MM.1S (cell line): ENCODE measurements at places on chromosomes 6 and 20.

GRCh38 chr6:3961581-3962215 lies 112.5 kb downstream of the FAM50B start:
- no peaks in the 10 kb centered on the region for H3K27me3 ChIP-seq
- H3K4me3 ChIP-seq: no peak overlapping the region
- H3K36me3 ChIP-seq: no peaks in the 10 kb centered on the region
- H3K27ac ChIP-seq: no peak overlapping the region

DNA sequence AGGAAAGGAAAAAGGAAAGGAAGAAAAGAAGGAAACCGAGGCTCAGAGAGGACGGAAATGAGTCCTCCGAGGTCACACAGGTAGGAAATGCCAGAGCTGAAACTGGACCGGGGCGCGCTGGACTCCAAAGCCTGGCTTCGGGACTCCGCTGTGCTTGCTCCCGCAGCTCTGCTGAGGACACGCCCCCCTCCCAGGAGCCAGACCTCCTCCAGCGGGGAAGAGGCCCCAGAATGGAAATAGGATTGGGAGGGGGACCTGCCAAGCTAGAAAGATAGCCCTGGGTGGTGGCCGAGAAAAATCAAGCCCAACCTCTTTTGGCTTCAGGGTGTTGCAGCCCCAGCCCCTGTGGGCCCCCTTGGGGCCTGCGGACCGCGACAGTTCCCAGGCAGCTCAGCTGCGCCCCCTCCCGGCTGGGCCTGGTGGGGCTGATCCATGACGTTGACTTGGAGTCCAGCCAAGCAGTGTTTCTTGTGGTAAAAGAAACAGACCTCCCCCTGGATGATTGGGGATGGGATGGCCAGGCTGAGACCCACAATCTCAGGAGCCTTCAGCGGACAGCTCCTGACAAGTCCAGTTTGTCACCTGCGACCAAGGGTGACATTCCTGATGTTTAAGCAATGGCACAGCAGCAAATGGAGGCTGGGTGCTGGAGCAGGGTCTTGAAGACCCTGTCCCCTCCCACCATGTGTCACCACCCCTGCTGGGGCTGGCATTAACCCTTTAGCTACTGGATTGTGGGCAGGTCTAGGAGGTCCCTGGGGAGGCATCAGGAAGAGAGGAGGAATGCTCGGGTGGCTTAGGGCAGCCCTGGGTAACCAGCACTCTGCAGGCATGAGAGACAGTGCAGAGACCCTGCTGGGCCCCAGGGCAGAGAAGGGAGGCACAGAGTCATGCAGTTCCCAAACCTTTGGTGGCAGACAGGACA lies 55.4 kb downstream of the RIPOR3 start:
- H3K4me3 ChIP-seq: no peak overlapping the region
- H3K27ac ChIP-seq: no peak overlapping the region
- peak; percentile 48 for DNase-seq
- H3K36me3 ChIP-seq: no peaks in the 10 kb centered on the region
- H3K4me1 ChIP-seq: no peaks in the 10 kb centered on the region

GRCh38 chr6:110625883-110626282 lies 149.5 kb upstream of the SLC22A16 start:
- no peak overlapping the region for H3K27ac ChIP-seq
- no peak overlapping the region for H3K4me3 ChIP-seq
- H3K27me3 ChIP-seq: no peaks in the 10 kb centered on the region
- DNase-seq: no peak
- H3K4me1 ChIP-seq: no peaks in the 10 kb centered on the region

- no peaks in the 10 kb centered on the region for H3K4me1 ChIP-seq
- H3K27me3 ChIP-seq: no peaks in the 10 kb centered on the region; the same call in 1 of the 2 replicates
- no peak for DNase-seq
- H3K4me3 ChIP-seq: no peak overlapping the region
- no peak overlapping the region for H3K27ac ChIP-seq
Observed at GRCh38 chr6:150639823-150640331, 40.2 kb downstream of the PLEKHG1 start.

- no peak for DNase-seq
- peaks cover 6% of the 10 kb centered on the region; the same call in 1 of the 2 replicates for H3K4me1 ChIP-seq
- no peak overlapping the region for H3K4me3 ChIP-seq
- H3K36me3 ChIP-seq: no peaks in the 10 kb centered on the region
Observed at GRCh38 chr6:90941885-90942284, 355.0 kb upstream of the MAP3K7 start.

DNA sequence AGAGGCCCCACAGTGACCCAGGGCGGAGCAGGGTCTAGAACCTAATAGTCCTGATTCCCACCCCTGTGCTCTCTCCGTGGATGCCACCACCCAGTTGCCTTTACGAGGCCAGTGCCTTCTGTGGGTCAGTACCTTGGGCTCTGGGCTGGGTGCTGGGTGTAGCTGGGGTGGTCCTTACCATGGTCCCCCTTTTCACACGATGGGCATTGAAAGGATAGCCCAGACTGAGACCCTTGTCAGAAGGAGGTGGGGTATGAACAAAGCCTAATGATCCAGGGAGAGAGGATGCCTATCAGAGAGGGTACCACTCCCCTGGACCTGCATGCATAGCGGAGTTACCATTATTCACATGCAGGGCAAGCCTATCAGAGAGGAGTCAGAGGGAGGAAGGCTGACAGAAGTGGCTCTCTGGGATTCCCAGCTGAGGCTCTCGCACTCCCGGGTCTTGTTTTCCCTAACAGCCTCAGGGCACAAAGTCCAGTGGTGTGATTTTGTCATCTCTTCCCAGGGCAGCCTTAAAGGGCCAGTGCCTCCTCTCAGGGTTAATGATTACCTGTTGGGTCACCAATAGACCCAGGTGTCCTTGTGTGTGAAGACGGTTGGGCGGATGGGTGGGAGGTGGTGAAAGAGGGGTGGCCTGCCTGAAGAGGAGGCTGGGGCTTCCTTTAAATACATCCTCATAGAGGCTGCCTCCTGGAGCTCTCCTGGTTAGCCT lies 36.2 kb downstream of the VEGFA start:
- H3K27me3 ChIP-seq: no peaks in the 10 kb centered on the region
- H3K36me3 ChIP-seq: no peaks in the 10 kb centered on the region
- DNase-seq: no peak
- no peak overlapping the region for H3K27ac ChIP-seq
- no peaks in the 10 kb centered on the region for H3K4me1 ChIP-seq
- no peak overlapping the region for H3K4me3 ChIP-seq

DNA sequence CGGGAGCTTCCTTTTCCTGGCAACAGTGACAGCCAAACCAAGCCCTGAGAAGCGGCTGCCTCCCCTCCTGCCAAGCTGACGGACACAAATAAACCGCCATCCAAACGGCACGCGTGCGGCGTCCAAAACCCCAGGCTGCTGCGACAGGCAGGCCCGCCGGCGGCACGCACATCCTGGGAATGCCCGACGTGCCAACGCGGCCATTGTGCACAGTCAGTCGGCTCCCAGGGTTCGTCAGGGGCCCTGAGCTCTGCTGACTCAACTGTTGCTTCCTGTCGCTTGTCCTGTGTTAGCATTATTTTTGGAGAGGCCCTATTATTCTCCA lies 6.8 kb downstream of the JAG1 start:
- peaks cover 5% of the 10 kb centered on the region for H3K4me1 ChIP-seq
- H3K27me3 ChIP-seq: no peaks in the 10 kb centered on the region

DNA sequence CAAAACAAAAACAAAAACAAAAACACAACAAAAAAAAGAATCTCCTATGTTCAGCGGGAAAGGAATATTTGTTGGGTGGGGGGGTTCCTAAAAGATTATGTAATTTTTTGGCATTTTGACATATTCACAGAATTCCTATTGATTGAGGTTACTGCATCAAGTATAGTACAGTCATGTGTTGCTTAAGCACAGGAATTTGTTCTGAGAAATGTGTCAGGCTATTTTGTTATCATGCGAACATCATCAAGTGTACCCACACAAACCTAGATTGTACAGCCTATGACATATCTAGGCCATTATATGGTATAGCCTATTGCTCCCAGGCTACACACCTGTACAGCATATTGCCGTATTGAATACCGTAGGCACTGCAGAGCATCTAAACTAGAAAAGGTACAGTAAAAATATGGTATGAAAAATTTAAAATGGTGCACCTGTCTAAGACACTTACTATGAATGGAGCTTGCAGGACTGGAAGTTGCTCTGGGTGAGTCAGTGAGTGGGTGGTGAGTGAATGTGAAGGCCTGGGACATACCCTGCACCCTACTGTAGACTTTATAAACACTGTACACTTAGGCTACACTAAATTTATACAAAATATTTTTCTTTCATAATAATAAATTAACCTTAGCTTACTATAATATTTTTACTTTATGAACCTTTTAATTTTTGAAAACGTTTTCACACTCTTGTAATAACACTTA lies 110.6 kb downstream of the CDKAL1 start:
- H3K4me1 ChIP-seq: no peaks in the 10 kb centered on the region
- H3K27ac ChIP-seq: no peak overlapping the region
- no peak overlapping the region for H3K4me3 ChIP-seq
- DNase-seq: no peak
- no peaks in the 10 kb centered on the region for H3K27me3 ChIP-seq

- H3K4me3 ChIP-seq: no peak overlapping the region
- no peaks in the 10 kb centered on the region for H3K4me1 ChIP-seq
- no peak for DNase-seq
- H3K27me3 ChIP-seq: no peaks in the 10 kb centered on the region
Observed at GRCh38 chr6:113447088-113447831, 409.9 kb upstream of the MARCKS start.

DNA sequence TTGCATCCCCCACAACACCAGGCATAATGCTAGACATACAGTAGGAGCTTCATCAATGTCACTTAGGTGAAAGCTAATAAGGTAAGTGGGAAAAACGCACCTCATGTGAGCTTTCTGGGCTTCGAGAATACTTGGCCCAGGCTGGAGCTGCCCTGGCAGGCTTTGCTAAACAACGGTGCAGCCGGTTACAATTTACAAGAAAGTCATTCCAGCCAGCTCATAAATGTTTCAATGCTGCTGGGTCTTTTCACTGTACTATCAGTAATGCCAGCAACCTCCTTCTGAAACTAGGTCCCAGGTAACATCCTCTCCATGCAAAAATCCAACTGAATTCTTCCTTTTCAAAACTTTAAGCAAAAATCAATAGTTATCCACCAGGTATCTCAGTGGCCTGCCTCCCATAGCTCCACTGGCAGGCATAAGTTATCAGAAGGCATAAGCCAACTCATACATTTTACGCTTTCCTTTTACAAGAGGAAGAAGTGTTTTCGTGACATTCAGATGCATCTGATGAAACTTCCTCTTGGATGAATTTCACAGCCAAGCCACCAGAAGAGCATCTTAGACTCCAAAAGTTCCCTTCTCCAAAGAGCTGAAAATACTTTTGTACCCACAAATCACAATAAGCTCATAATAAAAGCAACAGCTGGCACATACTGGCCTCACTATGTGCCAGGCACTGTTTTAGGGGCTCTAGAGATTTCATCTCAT lies 56.3 kb downstream of the RTN4IP1 start:
- DNase-seq: no peak
- H3K36me3 ChIP-seq: no peaks in the 10 kb centered on the region
- H3K27ac ChIP-seq: no peak overlapping the region

- no peaks in the 10 kb centered on the region for H3K4me1 ChIP-seq
- H3K27me3 ChIP-seq: no peaks in the 10 kb centered on the region
- no peaks in the 10 kb centered on the region for H3K36me3 ChIP-seq
- no peak overlapping the region for H3K27ac ChIP-seq
- no peak for DNase-seq
Observed at GRCh38 chr6:166555086-166555485, 31.4 kb downstream of the RAMACL start.

GRCh38 chr6:18451756-18452155 lies 64.6 kb downstream of the RNF144B start:
- no peak for DNase-seq
- no peak overlapping the region for H3K27ac ChIP-seq
- H3K27me3 ChIP-seq: no peaks in the 10 kb centered on the region
- no peak overlapping the region for H3K4me3 ChIP-seq
- no peaks in the 10 kb centered on the region for H3K36me3 ChIP-seq
